SW480 (cell line): ENCODE measurements at places on chromosomes 3 and 15.

DNA sequence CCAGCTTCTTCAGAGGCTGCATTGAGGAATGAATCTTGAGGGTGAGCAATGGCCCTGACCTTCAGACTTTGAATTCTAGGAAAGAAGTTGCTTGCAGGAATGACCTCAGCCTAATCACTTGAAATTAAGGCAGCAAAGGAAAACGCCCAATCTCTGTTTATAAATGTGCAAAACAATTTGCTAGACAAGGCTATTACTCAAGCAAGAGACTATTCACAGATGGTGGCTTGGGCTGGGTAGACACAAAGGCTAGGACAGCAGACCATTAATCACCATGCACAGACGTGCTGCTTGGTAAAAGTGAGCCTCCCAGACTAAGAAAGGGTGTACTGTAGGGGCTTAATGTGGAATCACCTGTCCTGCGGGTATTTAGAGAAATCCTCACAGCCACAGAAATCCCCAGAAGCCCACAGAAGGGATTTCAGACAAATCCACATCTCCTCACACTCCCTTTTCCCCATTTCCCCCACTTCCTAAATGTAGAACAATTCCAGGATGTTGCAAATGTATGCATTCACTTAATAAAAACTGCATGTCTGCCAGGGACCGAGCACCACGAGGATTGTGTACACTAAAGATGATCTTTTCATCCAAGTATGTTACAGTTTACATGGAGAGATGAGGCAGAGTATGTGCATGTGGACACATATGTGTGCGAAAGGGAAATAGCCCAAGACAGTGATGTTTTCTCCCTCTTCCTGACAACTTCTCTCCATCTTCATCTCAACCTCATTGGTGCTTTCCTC is 259.5 kb downstream of the THSD4 start:
- DNase-seq: no peak

DNA sequence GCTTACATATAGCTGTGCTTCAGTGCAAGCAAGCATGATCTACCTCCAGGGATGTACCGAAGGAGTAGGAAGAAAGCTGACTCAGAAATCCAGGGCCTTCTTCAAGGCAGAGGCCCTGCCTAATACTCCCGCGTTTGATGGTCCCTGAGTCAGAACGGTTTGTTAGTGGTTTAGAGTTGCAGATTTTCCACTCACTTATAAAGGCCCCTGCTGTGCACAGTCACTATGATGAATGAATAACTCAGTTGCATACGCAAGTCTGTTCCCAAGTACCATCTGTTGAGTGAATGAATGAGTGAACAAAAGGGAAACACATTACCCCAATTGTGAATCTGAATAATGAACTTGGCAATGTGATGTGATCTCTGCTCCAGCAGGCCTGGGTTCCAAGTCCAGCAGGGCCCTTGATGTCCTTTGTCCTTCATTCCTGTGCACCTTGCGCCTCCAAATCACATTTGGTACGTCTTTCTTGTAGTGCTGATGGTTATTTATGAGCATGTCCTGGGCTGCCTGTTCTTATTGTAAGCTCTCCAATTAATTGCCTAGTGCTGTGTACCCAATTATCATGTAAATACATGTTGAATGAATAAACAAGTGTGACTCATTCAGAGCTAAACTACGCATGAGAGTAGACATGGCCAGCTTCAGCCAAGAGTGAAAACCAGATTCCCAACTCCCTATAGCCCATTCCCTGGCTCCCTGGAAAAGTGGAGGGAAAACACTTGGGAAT is 85.3 kb upstream of the LIMD1 start:
- DNase-seq: peak; percentile 20

DNA sequence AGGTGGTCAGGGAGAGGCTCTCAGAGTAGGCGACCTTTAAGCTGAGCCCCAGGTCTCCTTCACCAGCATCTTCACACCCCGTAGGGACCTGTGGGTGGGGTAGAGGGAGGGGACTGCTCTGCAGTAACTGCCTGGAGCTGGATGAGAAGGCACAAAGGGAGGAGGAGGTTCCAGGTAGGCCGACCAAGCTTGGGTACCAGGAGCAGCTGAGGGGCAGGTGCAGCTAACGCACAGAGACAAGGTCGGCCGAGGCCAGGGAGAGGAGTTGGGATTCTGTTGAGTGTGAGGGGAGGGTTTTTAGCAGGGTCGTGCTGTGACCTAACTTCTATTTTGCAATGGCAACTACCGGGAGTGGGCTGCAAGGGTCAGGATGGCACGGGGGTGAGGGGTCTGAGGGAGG is 5.9 kb upstream of the GRIP2 start:
- no peak for DNase-seq

DNA sequence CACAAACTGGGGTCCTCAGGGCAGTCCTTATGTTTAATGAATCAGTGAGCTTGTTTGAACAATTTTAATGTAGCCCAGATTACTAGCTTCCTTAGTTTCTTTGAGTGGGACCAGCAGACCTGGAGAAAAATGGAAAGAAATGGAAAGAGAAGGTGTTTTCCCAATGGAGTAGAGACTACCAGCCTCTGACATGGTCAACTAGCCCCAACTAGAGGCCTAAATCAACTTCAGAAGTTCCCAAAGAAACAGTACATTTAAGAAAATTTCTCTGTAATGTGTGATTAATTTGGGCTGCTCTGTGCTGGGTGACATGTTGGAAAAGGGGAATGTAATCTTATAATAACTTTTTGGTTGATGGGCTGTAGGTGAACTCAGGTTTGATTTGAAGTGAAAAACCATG is 310.9 kb downstream of the MFSD1 start:
- no peak for DNase-seq

- DNase-seq: no peak
Observed at GRCh38 chr3:112689385-112689784, 48.4 kb upstream of the CCDC80 start.

GRCh38 chr15:65311760-65312159 is 7.3 kb downstream of the RNU5B-1 start:
- no peak for DNase-seq

GRCh38 chr15:22958487-22959280 is 21.5 kb downstream of the CYFIP1 start:
- DNase-seq: no peak

GRCh38 chr15:38562278-38562677 is 2.3 kb downstream of the RASGRP1 start:
- no peak for DNase-seq

- DNase-seq: peak; percentile 60
Observed at GRCh38 chr3:111539351-111540331, 2.4 kb upstream of the CD96 start.

DNA sequence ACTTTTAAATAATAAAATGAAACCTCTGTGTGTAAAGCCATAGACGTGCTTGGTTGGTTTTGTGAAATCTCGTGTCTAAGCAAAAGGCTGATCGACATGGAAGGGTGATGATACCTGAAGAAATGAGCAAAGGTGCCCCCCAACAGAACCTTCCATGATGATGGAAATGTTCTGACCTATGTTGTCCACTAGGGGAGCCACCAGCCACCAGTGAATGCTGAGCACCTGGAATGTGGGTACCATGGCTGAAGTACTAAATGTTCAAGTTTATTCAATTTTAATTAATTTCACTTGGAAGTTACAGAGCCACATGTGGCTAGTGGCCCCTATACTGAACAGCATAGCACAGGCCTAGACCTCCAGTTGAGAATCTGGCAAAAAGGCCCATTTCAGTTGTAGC is 158.8 kb downstream of the POLR2M start:
- DNase-seq: no peak

DNA sequence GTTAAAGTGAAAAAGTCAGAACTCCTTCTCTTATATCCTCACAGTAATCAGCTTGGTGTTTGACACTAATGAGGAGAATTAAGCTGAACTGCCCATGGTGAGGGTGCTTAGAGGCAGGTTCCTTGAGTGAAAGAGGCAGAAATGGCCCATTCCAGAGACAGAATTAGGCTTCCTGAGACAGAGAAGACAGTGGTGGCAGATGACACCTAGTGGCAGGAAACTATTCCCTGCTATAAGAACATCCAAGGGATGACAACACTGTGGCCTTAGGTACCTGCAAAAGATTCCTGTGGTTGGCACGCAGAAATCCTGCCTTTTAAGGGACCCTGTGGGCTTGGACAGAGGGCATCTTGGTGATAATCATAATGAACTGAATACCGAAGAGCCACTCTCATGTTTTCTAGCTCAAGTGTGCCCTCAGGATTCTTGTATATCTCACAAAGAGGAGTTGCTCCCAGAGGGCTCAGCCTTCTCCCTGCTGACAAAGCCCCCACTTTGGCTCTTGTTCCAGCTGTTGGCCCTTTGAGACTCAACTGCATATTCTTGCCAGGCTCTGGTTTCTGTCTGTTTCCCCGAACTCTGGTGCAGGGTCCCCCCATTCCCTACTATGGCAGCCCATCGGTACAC is 56.0 kb downstream of the KBTBD12 start:
- peak; percentile 77 for DNase-seq

GRCh38 chr15:100385300-100386050 is 43.7 kb upstream of the ADAMTS17 start:
- DNase-seq: no peak

- no peak for DNase-seq
Observed at GRCh38 chr3:123789760-123790159, 94.4 kb downstream of the MYLK start.

GRCh38 chr15:92907896-92908712 is 8.0 kb downstream of the CHD2 start:
- DNase-seq: no peak

DNA sequence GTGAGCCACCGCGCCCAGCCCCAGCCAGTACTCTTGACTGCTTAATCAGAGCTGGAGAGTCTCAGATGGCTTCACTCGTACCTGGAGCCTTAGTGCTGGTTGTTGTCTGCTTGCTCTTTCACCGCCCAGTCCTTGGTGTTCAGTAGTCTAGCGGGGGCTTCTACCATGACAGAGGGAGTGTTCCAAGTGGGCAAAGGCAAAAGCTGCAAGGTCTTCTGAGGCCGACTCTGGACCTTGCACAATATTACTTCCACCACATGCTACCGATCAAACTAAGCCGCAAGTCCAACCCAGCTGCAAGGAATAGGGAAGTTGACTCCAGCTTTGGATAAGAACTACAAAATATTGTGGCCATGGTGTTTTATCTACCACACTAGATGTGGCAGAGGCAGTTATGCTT is 6.6 kb downstream of the PARL start:
- DNase-seq: no peak

GRCh38 chr3:15512166-15512565 is 9.3 kb downstream of the COLQ start:
- no peak for DNase-seq

- peak; percentile 52 for DNase-seq
Observed at GRCh38 chr3:141279077-141279967, 47.7 kb downstream of the PXYLP1 start.

DNA sequence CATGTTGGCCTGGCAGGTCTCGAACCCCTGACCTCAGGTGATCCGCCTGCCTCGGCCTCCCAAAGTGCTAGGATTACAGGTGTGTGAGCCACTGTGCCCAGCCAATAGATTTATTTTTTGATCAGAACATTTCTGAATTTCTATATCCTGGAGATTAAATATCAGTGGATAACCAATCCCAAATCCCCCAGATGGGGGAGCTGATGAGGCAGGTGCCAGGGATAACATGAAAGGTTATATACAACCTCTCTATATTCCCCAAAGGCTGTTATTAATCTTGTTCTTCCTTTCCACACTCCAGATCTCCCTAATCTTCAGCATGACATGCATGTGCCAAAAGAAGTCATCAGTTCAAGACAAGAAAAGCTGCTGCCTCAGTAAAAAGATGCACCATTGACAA is 112.3 kb downstream of the WDR76 start:
- peak; percentile 11 for DNase-seq

- DNase-seq: no peak
Observed at GRCh38 chr3:46129588-46130272, 78.4 kb downstream of the CCR1 start.

DNA sequence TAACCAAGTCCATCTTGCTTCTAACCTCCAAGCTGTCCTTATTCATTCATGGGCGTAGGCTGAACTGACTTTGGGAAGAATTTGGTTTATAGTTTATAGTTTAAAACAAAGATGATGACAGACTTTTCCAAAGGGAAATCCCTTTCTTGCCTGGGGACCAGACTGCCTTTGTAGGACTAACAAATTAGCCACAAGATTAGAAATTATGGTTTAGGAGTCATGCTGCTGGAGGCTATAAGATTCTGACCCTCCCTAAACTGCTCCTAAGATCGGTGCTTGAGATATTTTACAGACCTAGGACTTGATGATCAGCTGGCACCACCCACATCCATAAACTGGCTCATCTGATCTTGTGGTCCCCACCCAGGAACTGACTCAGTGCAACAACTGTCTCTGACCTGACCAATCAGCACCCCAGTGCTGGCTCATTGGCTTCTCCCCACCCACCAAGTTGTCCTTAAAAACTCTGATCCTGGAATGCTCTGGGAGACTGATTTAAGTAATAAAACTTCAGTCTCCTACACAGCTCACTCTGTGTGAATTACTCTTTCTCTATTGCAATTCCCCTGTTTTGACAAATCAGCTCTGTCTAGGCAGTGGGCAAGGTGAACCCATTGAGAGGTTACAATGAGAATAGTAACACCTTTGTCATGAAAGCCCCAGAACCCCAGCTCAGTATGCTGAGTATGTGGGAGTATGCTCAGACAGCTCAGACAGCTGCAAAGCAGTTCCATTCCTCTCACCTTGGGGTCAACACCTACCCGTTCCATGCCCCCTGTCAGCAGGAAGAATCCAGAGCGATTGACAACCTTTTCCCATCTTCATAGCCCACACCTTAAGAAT is 51.6 kb upstream of the C15orf39 start:
- peak; percentile 54 for DNase-seq
